ENCODE measurements at places on chromosomes 6 and 20.

DNA sequence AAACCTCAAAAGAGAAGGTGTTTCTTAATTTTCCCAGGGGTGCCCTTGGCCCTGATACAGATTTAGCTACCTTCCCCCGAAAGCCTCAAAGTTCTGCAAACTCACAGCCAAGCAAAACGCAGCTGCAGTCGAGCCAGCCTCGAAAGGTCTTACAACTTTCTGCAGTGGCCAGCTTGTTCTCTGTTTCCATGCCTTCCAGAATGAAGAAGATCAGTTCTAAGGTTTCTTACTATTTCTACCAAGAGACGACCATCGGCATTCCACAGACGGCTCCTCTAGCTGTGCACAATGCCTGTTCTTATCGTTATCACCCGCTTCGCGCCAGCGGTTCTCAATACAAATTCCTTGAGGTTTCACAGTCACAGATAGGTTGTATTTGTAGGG is 28.5 kb upstream of the CCR6 start:
- DNase-seq: no peak

DNA sequence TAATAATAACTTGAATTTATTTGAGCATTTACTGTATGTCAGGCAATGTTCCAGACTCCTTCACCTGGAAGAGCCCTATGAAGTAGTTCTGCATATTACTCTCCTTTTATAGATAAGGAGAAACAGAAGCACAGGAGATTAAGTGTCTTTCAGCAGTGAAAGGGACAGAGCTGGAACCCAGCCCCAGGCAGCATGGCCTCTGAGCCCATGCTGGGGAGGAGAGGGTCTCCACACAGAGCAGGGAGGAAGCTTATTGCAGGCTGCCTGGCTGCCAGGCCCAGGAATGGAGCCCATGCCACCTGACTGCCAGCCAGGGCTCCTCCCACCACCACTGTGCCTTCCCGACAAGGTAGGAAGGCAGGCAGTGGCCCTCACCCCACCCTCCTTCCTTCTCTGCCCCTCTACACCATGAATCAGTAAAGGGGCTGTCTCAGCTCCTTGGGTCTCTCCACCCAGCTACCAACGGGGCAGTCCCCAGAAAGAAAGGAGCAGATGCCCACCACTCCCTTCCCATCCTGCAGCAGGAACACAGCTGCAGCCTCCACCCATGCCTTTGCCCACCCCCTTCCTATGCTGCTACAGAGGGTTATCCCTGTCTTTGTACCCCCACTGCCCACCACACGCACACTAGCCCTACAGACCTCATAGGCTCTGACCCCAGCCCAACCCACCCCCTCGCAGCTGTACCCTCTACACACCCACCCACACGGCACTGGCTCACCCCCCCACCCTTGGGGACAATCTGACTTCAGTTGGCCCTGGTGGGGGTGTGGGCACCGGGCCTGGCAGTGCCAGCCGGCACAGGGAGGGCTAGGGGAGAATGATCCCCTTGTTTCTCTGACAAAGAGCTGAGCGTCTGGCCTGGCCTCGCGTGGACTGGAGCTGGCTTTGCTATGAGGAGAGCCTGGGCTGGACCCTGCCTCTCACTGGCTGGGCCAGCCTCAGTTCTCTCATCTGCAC is 41.8 kb downstream of the TFEB start:
- no peak for DNase-seq

DNA sequence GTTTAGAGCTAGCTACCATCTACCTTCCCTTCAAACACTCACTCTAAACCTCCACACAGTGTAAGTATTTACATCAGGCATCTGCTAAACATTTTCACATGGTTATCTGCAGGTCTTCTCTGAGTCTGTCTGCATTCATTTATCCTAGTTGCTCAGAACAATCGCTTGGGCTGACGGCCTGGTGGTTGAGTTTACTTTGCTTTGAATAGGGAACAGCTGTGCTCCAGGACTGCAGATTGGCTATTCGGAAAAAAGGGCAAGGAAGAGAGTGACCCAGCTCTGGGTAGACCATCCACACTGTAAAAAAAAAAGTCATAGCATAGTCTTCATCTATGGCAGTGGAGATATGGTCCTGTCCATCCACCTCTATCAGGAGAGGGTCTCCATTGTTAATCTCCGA is 115.3 kb upstream of the ESR1 start:
- no peak for DNase-seq

DNA sequence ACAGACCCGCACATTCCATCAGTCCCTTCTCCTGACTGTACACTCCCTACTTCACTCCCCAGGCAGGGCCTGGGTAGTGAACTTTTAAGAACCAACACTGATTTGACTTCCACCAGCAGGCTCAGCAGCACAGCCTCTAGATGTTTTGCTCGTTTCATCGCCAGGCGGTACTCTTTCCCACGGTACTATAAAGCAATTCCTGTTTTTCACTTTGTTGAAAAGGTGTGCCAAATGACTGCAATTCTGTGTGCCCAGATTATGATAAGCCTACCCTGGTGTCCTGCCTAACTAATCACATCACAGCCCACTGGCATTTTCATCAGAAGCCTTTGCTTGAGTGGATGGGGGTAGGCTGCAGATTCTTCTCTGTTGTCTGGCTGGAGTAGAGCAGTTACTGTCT is 12.9 kb upstream of the WTAP start:
- DNase-seq: no peak

DNA sequence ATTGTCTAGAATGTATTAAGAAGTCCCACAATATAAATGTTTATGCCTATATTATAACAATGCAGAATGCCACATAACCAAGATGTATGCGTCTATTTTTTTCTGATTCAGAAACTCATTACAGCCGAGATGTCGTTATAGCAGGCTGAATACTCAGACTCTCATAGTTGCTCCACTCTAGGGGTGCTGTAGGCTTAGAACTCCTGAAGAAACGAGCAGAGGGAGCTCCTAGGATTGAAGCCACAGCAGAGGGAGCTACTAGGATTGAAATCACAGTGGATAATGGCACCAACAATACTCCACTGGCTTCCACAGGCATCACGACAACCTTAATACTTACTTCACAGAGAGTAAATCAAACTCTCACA is 208.9 kb downstream of the KIF16B start:
- no peak for DNase-seq

DNA sequence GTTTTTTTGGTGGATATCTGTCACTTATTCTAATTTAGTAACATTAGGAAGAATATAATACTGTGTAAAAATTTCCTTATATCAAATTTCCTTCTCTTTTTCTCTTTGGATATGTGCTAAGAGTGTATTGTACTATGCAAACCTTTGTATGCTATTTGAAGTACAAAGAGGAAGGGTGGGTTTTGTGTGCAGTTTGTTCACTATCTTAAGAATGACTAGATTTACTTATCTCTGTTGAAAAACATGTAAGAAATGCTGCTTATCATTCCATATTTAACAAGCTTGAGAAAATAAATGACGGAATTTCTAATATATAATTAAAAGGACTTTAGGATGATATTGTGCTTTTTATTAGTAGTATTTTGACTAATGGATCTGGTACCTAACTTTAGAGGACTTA is 13.1 kb downstream of the CD2AP start:
- no peak for DNase-seq

GRCh38 chr6:125346201-125346925 is 44.6 kb upstream of the HDDC2 start:
- DNase-seq: no peak

GRCh38 chr6:15297895-15298590 is 52.2 kb downstream of the JARID2 start:
- no peak for DNase-seq

DNA sequence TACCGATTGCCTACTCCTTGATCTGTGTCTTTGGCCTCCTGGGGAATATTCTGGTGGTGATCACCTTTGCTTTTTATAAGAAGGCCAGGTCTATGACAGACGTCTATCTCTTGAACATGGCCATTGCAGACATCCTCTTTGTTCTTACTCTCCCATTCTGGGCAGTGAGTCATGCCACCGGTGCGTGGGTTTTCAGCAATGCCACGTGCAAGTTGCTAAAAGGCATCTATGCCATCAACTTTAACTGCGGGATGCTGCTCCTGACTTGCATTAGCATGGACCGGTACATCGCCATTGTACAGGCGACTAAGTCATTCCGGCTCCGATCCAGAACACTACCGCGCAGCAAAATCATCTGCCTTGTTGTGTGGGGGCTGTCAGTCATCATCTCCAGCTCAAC is 13.5 kb downstream of the CCR6 start:
- no peak for DNase-seq

GRCh38 chr6:11432713-11433450 is 104.7 kb upstream of the TMEM170B start:
- DNase-seq: peak; percentile 63

GRCh38 chr6:144729502-144729901 is 444.4 kb downstream of the UTRN start:
- no peak for DNase-seq

DNA sequence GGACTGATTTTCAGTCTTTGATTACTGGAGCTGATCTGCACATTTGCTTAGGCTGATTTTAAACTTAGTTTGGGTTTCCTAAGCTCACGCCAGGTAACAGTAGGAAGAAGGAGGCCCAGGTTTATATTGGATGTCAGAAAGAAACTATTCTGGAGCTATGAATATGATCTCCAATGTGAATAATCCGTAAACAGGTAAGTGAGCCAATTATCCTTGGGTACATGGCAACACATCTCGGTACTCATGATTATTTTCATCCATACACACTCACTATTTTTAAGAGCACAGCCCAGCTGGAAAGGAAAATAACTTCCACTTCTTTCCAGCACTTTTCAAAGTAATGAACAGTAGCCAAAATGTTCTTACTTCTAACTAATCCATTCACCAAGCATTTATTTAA is 7.0 kb downstream of the ATXN1 start:
- DNase-seq: no peak

GRCh38 chr6:167293590-167294091 is 2.5 kb downstream of the UNC93A start:
- DNase-seq: no peak

DNA sequence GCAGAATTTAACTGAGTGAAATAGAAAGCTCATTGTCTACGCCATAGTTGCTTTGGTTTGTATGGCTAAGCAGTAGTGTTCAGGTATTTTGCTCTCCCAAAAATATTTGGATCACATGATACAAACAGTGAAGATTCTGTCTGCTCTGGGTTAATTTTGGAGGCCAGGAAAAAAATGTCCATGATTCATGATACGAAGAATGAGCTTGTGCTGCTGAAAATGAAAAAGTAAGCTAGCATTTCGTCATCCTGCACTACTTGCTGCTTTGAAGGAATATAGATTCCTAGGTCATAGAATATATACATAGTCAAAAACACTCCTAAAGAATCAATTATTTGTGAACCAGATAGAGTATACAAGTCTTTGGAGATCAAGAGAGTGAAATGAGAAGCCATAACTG is 8.3 kb downstream of the WRNIP1 start:
- peak; percentile 26 for DNase-seq

GRCh38 chr6:100188754-100189153 is 194.7 kb upstream of the MCHR2 start:
- no peak for DNase-seq

DNA sequence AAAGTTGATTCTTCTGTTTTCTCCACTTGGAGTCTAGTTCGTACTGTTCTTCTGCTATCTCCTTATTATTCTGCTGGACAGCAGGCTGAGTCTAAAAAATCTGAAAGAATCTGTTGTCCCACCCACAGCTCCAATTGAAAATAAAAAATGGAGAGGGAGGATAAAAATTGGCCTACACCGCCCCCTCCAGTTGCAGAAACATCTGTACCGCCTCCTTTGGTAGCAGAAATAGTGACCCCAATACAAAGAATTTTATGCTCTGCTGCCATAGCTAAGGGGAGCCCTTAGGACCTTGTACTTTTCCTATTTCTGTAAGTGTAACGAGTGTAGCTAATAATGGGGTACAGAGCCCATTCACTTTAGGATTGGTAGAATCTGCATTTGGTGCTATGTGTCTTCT is 4.9 kb upstream of the FKBP1A start:
- DNase-seq: no peak

DNA sequence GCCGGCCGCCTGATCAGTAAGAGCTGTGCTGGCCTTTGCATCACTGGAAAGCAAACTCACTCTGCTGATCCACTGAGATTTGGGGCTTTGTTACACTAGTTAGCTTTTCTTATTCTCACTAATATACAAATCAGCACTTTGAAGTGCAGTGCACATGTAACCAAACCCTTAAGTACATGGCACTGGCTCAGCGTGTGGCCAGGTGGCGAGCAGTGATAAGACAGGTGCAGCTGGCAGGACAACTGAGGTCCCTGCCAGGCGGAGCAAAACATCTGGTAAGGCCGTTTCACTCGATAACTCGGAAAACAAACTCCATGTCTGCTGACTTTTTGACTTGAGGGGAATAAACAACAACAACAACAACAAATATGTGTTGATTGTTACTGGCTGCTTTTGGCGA is 11.0 kb downstream of the GFRA4 start:
- DNase-seq: no peak

DNA sequence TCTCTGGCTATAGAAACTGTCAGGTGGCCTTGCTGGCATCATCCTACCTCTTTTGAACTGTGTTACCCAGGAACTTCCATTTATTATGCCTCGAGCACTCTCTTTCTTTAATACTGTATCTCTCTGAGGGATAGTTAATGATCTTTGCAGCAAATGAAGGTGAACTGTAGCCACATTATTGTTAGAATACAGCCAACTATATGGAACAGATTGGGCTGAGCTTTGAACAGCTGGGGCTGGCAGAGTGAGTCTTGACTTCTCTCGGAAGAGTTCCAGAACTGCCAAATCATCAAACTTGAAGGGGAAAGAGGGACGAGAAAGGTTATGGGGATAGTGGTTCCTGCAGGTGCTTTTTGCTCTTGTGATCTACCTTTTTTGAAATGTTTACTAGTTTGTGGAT is 237.7 kb downstream of the PRL start:
- no peak for DNase-seq
